ENCODE measurements at places on chromosomes 13 and 19.
A peak's percentile ranks its signal among the peaks of the same experiment; 100 is the strongest.

DNA sequence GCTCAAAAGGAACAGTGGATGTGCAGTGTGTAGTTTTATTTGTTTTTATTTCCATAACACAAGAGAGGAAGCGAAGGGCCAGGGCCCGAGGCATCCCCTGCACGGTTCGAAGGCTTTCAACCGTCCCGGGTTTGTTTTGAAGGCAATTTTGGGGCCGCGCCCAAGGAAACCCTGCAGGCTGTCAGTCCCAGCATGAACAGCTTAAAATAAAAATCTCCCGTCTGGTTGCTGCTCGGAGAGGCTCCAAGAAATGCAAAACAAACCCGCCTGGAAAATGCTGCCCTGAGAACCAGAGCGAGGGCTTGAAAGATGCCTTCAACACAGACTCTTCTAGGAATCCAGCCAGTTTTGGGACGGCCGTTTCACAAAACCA is 16.0 kb downstream of the LSM4 start:
- no peak for DNase-seq

GRCh38 chr19:49710372-49710951 is 19.5 kb downstream of the CPT1C start:
- DNase-seq: no peak

DNA sequence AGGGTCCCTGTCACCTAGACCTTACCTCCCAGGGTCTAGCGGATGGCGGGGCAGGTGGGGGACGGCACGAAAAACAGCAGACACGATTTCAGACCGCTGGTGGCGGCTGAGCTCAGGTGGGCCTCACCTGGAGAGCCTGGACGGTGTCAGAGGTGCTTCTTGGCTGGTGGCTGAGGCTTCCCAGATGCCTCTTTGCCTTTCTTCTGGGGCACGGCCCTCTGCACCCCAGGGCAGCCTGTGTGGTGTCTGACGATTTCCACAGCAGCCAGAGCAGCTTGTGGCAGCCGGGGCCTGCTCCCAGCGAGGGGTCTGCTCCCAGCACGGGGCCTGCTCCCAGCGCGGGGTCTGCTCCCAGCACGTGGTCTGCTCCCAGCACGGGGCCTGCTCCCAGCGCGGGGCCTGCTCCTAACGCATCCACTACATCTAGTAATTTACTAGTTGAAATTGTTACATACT is 66.7 kb downstream of the ATP11A start:
- no peak for DNase-seq

GRCh38 chr19:44725251-44725650 is 23.3 kb upstream of the BCL3 start:
- DNase-seq: no peak

DNA sequence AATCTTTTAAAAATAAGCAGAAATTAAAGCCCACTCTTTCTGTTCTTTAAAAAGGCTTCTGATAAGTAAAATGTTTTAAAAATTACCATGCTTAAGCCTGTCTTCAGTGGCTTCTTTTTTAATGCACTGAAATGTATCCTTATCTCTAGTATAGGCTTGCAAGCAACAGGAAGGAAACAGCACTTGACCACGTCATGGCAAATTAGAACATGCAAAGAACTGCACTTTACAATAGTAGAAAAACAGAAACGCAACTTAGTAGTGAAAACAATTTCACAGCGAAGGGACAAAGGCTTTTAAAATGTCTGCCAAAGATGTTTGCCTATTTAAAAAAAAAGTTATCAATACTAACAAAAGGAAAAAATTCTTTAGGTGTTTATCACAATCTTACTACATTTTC is 36.3 kb downstream of the ELF1 start:
- DNase-seq: peak; percentile 71

- no peak for DNase-seq
These were observed 430 bp downstream of the ZNF358 start for GRCh38 chr19:7516333-7516732.

DNA sequence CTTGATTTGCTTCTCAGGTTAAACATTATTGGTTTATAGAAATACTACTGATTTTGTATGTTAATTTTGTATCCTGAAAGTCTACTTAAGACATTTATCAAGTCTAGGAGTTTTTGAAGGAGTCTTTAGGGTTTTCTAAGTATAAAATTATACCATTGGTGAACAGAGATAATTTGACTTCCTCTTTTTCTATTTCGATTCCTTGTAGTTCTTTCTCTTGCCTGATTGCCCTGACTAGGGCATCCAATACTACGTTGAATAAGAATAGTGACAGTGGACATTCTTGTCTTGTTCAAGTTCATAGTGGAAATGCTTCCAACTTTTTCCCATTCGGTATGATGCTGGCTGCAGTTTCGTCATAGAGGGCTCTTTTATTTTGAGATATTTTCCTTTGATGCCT is 807.5 kb upstream of the SLC10A2 start:
- DNase-seq: no peak

DNA sequence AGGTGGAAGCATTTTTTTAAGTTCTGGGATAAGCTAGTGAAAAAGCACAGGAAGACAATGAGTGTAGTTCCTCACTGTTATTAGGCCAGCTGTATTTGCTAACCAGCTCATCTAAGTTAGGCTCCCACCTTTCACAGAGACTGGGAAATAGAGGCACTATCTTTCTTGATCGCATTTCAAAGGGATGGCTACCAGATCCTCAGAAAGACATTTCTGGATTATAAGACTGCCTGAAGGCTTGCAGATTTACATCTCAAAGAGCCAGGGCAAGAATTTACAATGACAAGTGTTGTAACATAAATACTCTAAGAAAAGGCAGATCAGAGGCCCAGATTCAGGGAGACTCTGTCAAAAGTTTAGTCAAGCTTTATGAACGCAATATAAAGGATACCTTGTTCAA is 1005.5 kb downstream of the PCDH9 start:
- DNase-seq: no peak

DNA sequence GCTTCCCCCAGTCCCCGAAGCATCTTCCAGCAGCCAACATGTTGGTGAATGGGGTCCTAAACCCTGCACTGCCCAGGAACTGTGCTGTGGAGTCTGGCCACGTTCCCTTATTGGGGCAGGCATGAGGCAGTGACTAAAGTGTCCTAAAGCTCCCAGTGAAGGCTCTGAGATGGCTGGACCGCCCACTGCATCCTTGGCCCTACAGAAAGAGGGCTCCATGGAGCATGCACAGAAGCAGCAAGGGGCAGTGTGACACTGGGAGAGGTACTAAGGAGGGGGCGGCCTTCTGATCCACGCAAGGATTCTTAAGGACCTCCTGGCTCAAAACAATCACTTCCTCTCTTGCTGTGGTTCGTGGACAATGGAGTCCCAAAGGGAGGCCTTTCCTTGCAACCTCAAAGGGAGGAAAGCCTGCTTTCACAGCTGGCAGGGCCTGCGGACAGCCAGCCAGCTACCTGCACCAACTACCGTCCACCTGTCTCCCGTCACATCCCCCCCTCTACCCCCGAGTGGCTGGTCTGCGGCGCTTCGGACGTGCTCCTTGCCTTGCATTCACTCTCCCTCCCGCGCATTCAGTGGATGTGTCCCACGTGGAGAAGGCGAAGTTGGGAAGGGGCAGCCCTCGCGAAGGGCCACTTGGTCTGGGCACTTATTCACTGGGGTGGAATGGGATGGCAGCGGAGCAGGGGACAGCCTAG is 63.9 kb upstream of the STARD13 start:
- DNase-seq: no peak

DNA sequence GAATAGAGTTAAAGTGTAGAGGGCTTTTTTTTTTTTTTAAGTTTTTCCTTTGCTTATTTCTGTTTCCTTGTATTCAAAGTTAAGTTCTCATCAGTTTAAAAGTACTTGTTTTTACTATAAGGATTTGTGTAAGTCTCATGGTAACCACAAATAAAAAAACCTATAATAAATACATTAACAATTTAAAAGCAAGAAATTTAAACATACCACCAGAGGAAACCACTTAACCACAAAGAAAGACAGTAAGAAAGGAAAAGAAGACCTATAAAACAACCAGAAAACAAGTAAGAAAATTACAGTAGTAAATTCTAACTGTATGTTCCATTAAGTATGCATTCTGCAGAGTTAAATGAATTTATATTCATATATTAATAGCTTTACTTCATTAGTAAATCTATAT is 999.1 kb upstream of the ATXN8OS start:
- DNase-seq: no peak

DNA sequence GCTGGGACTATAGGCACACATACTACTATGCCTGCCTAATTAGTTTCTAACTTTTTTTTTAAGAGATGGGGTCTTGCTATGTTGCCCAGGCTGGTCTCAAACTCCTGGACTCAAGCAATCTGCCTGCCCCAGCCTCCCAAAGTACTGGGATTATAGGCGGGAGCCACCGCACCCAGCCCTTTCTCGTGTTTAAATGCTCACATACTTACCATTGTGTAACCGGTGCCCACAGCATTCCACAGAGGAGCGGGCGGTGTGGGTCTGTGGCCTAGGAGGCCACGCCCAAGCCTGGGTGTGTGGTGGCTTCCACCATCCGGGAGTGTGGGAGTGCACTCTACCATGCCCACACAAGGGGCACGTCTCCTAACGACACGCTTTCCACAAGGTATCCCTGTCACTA is 7.7 kb downstream of the LMNB2 start:
- no peak for DNase-seq
